ENCODE measurements at places on chromosomes 7 and 10.

DNA sequence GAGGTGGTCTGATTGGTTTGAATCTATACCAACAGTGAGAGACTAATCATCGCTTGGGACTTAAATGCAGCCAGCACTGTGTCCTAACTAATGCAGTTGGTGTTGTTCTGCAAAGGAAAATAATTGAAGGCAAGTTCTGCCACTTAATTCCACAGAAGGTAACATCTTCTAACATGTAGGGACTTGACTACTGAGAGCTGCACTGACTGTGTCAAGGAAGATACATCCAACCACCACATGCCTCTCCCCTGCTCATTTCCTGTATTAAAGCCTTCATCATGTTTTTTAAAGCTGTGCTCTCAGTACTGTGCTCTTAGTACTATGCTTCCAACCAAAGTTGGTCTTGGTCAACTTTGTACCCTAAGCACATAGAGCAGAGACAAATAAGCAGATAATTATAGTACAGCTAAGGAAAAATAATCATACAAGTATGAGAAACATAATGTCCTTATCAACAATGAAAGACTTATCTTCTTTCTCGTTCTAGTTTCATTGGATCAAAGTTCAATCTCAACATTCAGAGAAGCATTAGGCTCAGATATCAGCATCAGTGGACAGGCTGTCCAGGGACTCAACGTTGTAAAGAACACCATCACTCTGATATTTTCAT, 2.8 kb upstream of the CYP3A4 start:
- no peak for DNase-seq

DNA sequence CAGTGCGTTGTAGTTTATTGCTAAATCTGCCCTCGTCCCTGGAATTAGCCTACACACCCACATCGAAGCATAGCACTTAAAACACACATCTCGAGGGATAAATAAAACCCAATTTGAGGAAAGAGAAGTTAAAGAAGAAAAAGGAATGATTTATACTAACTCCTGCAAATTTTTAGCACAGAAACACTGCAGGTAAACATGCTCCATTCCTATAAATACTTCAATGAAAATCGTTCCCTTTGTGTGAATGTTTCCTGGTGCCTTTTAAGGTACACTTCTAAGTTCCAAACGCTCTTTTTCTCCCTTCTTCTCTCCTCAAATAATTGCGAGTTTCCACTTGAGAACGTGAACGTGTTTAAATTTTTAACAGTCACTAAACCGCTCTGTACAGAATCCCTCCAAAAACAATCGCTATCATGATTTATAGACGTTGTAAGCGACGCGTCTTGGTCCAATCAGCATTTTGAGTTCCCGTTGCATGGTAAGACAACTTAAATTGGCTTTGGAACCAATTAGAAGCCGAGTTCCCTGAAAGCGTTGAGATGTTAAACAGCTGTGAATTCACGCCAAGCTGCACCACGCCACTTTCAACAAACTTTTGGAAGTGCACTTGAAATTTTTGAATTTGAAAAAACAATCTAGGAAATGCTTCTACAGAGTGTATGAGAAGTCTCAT, 12.5 kb upstream of the EBLN1 start:
- no peak for DNase-seq

GRCh38 chr10:112515852-112516251, 68.8 kb downstream of the VTI1A start:
- DNase-seq = no peak

- DNase-seq = no peak
Measured at GRCh38 chr10:93841961-93842360, 51.8 kb upstream of the SLC35G1 start.

- no peak for DNase-seq
Measured at GRCh38 chr7:124162667-124163066, 129.8 kb upstream of the TMEM229A start.

DNA sequence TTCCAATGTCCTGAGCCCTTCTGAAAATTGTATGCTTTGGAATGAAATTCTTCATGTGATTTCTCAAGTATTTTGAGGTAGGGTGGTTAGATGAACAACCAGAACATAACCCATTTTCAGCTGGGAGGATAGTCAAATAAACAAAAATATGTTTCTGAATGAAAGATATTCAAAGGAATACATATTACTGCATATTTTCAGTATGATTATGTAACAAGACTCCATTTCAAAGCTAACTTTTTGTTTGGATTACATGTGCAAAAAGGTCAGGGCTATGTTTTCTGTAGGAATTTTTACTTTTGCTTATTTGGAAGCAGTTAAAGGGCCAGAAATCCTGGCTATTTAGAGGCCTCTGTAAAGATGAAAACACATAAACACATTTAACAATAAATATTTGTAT, 27.7 kb downstream of the CDK6 start:
- DNase-seq = no peak

DNA sequence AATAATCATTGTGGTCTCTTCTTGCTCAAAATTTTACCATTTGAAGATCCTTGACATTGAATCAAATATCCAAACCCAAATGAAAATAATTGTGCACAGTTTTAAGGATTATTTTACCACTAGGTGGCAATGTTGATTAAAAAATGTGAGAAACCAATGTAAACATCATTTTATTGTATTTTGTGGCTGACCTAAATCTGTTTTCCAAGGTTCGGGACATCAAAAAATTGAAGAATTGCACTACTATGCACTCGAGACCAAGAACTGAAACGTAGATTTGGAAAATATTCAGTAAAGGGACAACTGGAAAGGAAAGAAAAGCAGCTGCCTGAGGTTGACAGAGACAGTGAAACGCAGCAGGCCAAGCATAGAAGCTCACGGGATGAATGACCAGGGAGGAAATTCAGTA, 259.3 kb downstream of the SNX13 start:
- no peak for DNase-seq

- DNase-seq = no peak
Measured at GRCh38 chr7:118861581-118861980, 637.1 kb downstream of the ANKRD7 start.

- DNase-seq = no peak
Measured at GRCh38 chr7:80724249-80724871, 85.9 kb downstream of the CD36 start.

- no peak for DNase-seq
Measured at GRCh38 chr10:12808014-12808613, 193.4 kb downstream of the CCDC3 start.

GRCh38 chr10:77251297-77252013, 386.2 kb downstream of the KCNMA1 start:
- DNase-seq = peak; percentile 54

DNA sequence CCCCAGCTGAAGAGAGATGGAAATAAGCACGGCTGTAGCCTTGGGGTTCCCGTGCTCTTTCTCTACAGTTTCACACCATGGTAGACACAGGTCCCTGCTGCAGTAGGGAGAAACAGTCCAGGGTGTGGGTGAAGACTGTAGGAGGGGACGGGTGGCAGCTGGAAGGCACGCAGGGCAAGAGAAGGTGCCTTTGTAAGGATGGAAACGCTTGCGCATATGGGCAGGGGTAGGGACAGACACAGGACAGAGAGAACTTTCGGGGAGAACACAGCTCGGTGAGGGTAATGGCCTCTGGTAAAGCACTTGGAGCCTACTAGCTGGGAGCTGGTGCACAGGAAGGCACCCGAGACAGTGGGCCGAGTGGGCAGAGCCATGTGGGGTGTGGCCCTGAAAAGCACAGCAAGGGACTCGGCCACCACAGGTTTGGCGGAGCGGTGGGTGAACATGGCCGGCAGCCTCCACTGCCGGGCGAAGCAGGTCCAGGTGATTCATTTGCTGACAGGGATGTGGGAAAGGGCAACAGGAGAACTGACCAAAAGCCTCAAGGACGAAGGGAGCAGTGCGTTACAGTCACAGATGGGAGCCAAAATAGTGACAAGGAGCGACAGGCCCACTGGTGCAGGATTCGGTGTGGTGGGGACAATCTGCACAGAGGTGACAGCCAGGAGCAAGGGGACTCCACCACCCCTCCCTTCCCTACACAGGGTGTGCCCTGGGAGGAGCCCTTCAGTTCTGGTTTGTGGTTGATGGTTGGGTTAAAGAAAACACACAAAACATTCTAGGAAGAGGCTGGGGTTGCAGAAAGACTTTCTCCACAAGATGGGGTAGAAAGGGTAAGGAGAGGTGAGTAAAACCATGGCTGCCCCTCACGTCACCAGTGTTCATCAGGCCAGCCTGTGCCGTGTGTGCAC, 97.1 kb downstream of the VOPP1 start:
- DNase-seq = no peak

- DNase-seq = no peak
Measured at GRCh38 chr10:35440016-35440415, 103.7 kb downstream of the CCNY start.

DNA sequence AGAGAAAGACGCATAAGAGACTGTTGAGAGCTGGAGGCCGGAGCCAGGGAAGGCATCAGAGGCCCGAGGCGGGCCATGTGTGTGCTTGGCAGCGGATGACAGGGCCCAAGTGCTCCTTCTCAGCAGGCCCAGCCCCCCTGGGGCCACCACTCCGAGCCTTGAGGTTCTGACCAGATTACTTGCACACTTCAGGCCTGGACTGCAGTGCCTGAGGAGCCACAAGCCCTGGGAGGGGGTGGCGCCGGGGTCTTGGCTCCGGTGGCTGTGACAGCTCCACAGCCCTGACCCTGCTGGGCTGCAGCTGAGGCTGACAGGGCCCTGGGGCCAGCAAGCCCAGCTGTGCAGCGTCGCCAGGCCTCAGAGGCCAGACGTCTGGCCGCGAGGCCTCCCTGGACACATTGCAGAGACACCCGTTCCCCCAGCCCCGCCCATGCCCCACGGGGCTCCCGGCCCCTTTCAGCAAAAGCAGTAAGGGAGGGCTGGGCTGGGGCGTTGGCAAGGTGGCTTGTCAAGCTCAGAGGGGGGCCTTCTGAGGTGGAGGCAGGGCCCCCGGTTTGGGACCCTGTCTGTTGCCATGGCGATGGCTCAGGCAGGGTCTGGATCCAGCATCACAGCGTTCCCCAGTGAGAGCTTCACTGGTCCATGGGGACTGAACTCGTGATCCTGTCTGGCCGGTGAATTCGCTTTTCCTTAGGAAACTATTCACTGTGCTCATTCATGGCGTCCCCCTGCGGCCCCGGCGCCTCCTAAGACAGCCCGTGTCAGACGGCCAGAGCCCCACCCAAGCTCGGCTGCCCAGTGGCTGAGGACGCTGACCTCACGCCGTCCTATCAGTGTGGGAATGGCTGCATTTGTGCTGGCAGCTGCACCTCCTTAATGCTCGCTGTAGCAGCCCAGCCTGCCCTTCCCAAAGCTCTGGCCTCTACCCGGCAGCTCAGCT, 5.7 kb downstream of the ELN start:
- DNase-seq = peak; percentile 75

DNA sequence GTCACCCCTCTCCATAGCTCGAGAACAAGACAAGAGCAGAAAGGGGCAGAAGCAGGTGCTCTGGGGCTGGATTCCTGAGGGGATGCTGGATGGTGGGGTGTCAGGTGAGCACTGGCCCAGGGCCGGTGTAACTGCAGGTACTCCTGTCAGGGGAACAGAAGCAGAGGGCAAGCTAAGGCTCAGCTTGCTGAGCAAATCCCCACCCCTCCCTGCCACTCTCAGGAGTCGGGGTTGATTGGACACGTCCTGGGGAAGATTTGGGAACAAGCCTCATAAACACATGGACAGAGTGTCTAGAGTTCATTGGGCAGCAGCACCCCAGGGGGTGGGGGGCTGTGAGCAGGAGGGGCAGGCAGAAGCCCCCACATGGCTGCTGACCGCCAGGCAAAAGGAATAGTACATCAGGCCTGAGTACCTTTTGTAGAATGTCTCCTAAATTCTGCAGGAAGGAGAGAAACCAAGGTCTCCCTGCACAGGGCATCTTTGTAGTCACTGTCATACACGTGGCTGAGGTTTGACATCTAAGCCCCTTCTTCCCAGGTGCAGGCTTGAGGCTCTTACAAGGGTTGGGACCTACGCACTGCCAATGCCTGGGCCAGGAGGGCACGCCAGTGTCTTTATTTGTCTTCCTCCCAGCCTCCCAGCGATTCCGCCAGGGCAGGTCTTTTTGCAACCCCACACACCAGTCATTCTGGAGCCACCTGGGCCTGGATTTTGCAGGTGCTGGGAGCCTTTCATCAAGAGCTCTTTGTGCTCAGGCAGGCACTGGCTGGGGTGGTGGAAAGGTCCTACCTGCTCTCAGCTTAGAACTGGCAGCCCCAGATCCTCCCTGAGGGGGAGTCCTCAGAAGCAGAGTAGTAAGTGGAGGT, 2.8 kb downstream of the CALML3 start:
- DNase-seq = no peak

DNA sequence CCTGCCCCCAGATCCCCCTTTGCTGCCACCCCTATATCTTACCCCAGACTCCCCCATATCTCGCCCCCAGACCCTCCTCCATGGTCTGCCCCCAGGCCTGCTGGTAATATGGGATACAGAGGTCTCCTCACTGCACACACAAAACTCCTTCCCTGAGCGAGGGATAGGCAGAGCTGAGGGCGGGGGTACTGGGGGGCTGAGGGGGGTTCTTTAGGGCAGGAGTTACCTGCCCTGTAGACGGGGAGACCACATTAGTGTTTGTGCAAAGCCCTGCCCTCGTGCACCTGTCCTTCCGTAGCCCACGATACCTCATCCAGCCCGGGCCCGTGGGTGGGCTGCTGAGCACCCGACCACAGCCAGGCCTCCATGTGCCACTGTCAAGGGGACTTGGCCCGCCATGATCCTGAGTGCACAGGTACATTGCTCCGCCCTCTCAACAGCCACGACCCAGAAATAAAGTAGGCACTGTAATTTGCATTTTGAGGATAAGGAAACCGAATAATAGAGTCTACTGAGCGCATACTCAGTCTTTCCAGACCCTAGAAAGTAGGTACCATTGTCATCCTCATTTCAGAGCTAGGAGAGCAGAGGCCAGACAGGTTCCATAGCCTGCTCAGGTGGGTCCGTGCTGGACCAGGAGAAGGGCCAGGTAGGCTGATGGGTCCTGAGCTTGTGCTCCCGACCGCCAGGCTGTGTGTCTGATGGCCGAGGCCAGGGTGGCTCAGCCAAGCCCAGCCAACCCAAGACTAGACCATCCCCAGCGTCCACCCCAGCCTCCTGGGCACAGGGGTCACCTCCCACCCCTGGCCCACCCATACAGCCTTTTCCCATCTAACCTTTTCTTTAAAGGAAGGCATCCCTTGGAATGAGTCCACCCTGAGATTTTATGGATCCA, 115.2 kb downstream of the LHPP start:
- DNase-seq = no peak

GRCh38 chr7:117839507-117839906, 33.7 kb downstream of the CTTNBP2 start:
- DNase-seq = no peak

DNA sequence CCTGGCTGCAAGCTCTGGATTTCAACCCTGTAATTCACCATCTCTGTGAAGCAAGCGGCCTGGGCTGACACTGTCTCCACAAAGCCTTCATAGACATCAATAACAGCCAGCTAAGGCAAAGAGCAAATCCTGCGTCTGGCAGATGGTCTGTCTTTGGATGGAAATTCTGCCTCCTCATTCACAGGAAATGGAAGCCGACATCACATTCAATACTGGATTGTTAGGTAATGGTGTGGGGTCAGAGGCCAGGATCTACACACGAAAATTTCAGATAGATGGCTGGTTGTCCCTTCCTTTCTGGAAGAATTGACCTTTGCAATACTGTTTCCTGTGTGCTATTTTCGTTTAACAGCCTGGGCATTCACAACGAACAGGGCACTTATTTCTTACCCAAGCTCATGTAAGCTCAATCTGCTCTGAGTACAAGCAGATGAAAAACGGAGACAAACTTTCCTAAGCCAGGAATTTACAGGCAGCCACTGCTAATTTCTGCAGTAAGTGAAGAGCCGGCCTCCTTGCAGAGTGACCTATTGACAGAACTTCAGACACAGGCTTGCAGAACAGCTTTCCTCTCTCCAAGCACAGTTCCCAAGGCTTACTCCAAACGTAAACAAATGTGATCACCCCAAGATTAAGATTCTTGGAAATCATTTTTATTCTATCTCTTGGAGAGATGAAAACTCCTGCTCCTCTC, 3.1 kb upstream of the ADAM12 start:
- DNase-seq = no peak

- no peak for DNase-seq
Measured at GRCh38 chr7:15556339-15557105, 5.3 kb downstream of the AGMO start.
